ENCODE measurements at places on chromosomes 11 and 22. TPM values are rescaled to one million over a fixed set of nuclear protein-coding genes. Genes with fewer than 3 reads are reported as not detected.

The BEST1 gene
- not detected for total RNA-seq

The FGF4 gene
- total RNA-seq = not detected

The UPK3A gene
- not detected for total RNA-seq

The IGSF9B gene
- total RNA-seq = 1.3 TPM
